IPS DF 19.7 (cell line): ENCODE measurements at places on chromosomes 3 and 15.

GRCh38 chr3:31523543-31523942 is 9.2 kb upstream of the STT3B start:
- no peak for DNase-seq

DNA sequence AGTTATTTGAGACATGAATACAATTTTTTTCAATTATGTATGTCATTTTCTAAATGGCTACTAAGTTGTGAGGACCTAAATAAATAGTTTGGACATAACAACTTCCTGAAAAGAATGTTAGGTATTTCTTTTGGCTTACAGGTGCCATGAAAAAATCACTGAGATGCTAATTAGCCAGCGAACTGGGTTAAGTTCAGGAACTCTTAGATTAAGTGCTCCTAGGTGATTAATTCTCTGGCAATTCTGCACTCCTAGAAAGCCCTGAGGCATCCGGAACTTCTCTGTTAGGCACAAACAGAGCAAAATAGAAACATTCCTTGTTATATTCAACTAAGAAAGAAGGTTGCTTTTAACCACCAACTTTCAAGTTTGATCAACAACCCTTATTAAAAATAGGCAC is 192.3 kb downstream of the STAG1 start:
- DNase-seq: no peak

DNA sequence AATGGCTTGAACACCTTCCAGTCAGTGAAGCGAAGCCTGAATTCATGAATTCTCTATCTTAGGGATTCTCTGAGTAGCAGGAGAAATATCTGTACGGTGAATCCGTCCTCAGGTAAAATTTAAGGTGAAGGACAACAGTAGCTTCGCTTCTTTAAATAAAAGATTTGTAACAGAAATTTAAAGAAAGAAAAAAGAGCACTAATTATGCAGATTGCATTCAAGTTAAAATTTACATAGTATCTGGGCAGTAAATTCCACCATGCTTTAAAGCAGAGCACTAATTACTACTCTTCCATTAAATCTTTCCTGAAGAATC is 282.6 kb downstream of the FGF12 start:
- DNase-seq: no peak

DNA sequence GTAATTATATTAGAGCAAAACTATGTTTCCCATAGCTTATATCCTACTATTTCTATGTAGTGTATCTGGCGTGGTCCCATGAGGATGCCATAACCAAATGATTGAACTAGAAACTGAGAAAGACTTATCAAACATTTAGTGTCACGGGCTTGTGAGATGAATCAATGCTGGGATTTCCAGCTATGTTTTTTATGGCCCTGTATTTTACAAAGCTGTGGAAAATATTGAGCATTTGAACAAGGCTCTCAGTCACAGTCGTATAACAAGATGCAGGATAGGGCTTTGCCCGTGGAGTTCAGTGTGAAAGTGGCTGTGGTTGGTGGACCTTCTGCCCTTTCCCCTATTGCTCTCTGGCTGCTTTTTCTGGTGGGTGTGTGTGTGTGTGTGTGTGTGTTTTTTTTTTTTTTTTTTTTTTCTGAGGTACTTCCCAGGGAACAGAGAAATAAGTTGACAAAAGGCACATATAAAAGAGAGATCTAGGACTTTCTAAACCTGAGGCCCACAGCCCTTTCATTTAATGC is 60.7 kb downstream of the CACNA1D start:
- DNase-seq: no peak

DNA sequence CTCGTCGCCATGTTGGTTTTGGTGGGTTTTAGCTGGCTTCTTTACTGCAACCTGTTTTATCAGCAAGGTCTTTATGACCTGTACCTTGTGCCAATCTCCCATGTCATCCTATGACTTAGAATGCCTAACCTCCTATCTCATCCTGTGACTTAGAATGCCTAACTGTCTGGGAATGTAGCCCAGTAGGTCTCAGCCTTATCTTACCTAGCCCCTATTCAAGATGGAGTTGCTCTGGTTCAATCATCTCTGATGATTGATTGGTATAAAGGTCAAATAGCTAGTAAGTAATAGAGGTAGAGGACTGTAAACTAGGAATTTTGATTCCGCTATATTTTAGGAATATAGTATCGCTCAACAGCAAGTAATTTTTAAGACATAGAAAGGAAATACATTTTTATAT is 1.3 kb upstream of the ACKR2 start:
- DNase-seq: no peak

GRCh38 chr3:187821616-187822317 is 76.5 kb upstream of the BCL6 start:
- no peak for DNase-seq

GRCh38 chr3:197728487-197728886 is 8.2 kb downstream of the RUBCN start:
- DNase-seq: no peak

DNA sequence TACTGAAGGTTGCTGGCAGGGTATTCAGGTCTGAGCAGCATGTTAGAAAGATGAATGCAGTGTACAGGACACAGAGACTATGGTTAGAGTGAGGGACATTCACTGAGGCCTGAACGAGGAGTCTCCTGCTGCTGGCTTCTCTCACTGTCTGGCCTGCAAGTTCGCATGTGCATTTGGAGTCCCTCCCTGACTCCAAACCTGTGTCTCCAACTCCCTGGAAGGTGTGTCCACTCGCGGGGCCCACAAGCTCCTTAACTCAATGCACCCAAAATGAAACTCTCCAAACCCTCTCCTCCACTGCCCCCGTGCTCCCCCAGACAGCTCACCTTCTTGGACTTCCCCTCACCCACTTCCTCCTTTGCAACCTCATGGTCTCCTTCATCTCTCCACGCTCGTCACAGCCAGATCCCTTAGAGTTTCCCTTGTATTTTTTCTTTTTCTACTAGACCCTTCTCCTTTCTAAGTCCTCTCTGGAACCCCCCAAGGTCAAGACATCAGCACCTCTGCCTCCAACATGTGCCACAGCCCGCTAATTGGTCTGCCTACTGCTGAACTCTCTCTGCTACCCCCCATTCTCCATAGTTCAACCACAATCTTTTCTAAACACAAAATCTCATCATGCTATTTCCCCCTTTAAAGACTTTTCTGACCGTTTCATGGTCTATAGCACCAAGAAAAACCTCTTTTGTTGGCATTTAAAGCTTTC is 58.3 kb downstream of the HES1 start:
- no peak for DNase-seq

DNA sequence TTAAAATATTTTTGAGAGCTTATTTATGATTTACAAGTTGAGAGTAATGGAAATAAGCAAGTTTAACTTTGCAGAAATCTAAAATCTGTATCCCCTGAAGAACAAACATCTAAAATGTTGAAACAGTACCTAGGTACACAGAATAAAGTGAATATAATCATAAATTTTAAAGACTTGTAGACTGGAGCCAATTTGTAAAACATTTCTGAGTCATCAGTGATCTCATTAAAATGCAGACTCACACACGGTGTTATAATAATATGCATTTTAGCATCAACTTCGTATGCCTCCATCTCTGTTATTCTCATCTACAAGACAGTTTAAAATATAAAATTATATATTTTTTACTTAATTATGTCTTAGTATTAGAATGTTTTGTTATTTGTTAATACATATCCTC is 399.5 kb upstream of the GOLIM4 start:
- no peak for DNase-seq

GRCh38 chr3:39102504-39103323 is 4.7 kb downstream of the GORASP1 start:
- DNase-seq: no peak

DNA sequence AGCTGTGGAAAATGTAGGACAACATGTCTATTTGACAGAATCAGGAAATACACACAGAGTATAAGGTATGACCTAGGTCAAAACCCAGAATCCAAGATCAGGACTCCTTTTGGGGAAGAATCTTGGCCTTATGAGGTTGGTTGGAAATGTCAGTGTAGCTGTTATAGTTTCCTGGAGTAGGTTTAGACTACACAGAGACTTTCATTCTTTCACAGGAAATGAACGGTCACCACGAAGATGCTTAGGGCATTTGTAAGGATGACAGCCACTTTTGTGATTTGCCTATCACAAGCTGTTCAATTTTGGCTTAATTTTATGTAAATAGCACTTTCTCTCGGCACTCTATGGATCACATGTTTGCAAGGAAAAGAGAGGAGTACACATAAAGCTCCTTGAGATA is 18.6 kb upstream of the ZBTB20 start:
- no peak for DNase-seq

GRCh38 chr3:182702216-182702615 is 91.1 kb upstream of the ATP11B start:
- no peak for DNase-seq

DNA sequence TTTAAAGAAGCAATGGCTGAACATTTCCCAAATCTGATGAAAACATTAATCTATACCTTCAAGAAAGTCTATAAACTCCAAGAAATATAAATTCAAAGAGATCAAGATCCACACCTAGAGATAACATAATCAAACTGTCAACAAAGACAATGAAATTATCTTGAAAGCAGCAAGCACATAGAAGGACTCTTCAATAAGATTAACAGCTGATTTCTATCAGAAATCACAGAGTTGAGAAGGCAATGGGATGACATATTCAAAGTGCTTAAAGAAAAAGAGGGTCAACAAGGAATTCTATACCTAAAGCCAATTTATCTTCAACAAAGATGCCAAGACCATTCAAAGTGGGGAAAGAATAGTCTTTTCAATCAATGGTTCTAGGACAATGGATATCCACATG is 41.1 kb upstream of the LAMP3 start:
- no peak for DNase-seq

DNA sequence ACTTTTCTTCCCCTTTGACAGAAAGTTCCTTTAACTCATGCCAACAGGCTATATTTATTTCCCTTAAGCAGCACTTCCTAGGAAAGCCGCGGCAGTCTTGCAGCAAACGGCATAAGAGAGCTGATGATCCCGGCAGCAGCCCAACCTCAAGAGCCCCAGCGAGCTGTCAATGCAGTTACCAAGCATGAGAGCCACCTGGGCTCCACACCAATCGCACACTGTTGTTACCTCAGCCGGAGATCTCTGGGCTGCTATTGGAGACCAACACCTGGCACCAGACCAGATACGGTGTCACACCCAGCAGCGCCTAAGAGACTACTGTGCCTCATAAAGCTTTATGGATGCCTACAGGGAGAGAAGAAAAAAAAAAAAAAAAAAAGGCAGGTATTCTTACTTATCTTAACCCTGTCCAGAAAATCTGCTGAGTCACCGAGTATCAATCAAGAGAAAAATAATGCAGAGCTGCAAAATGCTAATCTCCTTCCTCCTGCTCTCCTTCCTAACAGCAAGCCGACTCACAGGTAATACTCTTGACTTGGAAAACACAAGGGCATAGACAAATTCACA is 11.7 kb downstream of the ABCC5 start:
- DNase-seq: no peak

DNA sequence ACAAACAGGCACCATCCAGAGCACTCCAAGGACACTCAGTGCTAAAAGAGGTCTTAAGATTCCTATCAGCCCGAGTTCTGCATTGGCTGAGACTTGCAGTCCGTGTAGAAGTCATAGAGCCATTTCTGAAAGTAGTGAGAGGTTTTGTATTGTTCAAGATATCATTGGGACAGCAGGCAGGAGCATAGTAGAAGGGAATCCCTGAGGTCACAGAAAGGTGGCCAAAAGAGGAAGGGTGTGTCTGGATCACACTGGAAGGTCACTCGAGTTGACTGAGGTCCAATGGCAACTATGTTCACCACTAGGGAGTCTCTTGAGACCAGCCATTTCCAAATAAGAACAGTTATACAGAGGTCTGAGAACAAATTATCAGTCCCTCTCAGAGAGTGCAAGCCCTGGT is 468.3 kb downstream of the EPHB1 start:
- DNase-seq: no peak

GRCh38 chr3:14096742-14097141 is 27.9 kb downstream of the CHCHD4 start:
- DNase-seq: no peak

DNA sequence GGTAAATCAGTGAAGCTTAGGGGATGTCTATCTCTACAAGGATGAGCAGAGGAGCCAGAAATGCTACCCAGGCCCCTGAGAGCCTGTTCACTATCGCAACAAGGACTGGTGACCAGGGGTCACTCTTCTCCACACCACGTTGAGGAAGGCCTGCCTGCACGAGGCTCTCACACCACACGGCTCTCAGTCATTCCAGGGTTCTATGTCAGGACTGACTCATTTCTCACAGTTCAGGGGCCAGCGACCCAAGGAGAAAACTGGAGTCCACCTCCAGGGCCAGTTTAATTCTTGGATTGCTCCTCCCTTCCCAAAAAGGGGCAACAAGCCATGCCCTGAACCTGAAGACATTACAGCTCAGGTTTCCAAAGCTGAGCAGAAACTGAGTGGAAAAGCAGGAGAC is 33.9 kb downstream of the ANP32A start:
- DNase-seq: no peak

- no peak for DNase-seq
Measured at GRCh38 chr3:157220883-157221282, 60.9 kb upstream of the CCNL1 start.

DNA sequence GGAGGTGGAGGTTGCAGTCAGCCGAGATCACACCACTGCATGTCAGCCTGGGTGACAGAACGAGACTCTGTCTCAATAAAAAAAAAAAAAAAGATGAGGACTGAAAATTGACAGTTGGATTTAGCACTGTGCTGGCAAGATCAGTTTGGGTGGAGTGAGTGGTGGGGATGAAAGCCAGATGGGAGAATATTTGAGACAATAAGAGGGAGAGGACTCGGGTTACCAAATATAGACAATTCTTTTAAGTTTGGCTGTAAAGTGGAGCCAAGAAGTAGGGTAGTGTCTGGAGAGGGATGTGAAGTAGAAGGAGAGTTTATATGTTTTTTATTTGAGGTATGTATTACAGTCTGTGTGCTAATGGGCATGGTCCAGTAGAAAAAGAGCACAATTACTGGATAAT is 20.4 kb downstream of the TMOD3 start:
- no peak for DNase-seq

DNA sequence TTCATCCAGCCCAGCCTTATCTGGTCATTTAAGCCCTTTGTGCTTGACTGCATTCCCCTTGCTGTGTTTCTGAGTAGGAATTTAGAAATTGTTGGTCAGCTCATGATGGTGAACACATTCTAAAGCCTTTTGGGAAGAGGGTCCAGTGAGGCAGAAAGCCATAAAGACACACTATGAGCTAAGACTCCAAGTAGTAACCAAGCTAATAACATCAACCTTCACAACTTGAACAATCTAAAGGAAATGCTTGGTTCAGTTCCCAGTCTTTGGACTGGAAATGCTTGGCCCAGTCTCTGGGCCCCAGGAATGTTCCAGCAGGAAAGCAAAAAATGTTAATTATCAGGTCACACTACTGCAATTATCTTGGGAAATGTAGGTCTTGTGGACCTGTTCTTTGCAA is 7.7 kb downstream of the PLSCR1 start:
- no peak for DNase-seq

DNA sequence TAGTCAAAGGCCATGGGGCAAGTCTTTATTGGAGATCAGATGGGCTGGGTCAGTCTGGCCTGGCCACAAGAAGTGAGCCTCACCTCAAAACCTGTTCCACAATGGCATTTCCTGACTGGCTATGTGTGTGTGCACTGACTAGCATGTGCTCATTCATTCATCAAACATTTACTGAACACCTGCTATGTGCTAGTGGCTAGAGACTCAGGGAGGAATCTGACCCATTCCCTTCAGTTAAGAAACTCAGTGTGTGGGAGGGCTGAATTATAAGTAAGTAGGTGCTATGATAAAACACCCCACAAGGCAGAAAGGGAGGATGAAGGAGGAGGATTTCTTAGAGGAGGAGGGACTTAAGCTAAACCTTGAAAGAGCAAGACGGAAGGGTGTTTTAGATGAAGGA is 5.4 kb upstream of the CGNL1 start:
- DNase-seq: no peak
